ENCODE measurements at places on chromosomes 16 and 17. TPM values are rescaled to one million over a fixed set of nuclear protein-coding genes. Genes with fewer than 3 reads are reported as not detected.

- no peak for DNase-seq
These were observed 354.9 kb upstream of the ASIC2 start for GRCh38 chr17:33647956-33648355.

GRCh38 chr16:24234737-24235136 is 21.4 kb upstream of the CACNG3 start:
- DNase-seq: no peak

DNA sequence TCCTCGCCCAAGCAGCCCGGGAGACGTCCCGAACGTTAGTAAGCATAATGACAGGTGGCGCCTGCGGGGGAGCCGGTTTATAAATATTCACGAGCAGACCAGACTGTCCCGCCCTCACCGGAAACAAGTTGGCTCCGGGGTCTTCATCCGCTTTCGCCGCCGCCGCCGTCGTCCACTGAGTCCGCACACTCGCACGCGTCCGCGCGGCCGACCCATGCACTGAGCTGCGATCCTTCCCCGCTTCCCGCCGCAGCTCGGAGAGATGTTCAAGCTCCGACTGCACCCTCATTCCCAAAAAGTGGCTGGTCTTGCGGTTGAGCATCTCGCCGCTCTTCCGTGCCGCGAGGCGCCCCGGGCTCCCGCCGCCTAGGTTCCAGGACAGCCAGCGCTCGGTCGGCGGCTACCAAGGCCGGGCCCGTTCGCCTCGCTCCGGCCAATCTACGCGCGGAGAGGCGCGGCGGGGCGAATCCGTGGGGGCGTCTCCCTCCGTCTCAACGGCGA is 385 bp downstream of the CFAP119 start:
- DNase-seq: no peak

The ARHGAP23 gene
- polyA plus RNA-seq: 25.1 TPM

- DNase-seq: no peak
These were observed 644 bp upstream of the ARL2BP start for GRCh38 chr16:57244463-57244766.

GRCh38 chr17:75825748-75826370 is 18.3 kb downstream of the UNC13D start:
- DNase-seq: no peak

DNA sequence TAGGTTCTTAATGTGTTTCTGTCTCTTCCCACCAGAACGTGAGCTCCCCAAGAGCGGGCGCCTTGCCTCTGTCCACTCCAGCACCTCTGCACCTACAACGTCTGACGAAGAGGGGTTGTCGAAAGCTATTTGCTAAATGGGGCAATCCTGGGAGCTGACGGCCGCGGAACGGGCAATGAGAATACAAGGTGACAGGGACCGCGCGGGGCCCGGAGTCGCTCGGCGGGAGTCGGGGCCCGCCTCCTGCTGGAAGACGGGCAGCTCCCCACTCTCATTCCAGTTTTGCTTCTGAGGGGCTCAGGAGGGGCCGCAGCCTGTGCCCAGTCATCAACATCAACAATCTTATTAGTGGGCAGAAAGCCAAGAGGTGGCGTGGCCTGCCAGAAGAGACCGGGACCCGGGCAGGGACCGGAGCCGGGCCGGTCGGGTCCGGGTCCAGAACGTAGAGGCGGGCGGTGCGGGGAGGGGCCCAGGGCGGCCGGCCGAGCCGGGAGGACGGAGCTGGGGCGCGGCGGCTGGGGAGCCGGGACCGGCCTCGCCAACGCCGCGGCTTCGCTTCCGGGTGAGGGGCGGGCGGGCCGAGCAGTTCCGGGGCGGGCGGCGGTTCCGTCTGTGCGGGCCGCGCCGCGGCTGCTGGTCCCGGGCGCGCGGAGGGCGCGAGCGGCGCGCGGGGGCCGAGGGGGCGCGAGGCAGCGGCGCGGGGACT is at the start of gene MOSMO:
MOSMO (plus strand) TSS at position 603 of the 706 bp plus-strand sequence. CDS start 191 bp downstream, outside the sequence.
- no peak for DNase-seq

- DNase-seq: no peak
These were observed 4.8 kb downstream of the CDR2L start for GRCh38 chr17:74992223-74992622.

- no peak for DNase-seq
These were observed 1.8 kb downstream of the SYNGR3 start for GRCh38 chr16:1991588-1991947.

The MPHOSPH6 gene
- 17.9 TPM for polyA plus RNA-seq

- peak; percentile 68 for DNase-seq
These were observed 24.2 kb downstream of the FAM20A start for GRCh38 chr17:68576811-68577496.

The GRAPL gene
- 3.1 TPM for polyA plus RNA-seq

DNA sequence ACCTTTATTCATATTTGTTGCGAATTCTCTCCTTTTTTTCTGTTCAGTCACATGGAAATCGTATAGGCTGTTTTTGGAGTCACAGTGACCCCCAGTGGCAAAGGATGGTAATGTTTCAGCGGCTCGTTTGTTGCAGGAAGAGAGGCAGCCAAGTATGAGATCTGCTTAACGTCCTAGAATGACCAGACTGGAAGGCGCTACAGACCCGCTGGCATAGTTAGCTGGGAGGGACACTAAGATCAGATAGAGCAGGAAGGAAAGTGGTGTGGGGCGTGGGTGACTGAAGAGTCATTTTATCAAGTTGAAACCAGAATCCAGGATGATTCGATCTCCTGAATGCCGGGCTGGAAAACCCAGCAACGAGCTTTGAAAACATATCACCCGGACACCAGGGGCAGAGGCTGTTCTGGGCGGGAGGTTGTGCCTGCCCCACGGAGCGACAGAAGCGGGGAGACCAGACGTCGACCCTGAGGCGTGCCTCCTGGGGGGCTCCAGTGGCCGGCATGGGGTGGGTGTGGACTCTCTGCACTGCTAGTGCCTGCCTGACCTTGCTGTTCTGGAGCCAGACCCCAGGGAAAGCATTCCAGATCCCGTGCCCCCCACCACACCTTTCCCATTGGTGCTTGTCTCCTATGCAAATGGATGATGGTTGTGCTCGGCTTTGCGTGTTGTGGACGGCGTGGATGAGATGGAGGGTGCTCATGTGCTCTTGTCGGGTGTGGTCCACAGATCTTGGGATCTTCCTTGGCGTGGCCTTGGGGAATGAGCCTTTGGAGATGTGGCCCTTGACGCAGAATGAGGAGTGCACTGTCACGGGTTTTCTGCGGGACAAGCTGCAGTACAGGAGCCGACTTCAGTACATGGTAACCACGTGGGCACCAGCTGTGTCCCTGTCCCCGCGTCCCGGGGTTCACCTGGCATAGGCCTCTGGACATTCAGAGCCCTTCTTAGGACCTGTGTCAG is 7.7 kb downstream of the IL34 start:
- peak; percentile 69 for DNase-seq

GRCh38 chr16:606656-607307 is 16.9 kb downstream of the RAB40C start:
- DNase-seq: no peak

- DNase-seq: no peak
These were observed 100.7 kb upstream of the CHMP6 start for GRCh38 chr17:80890921-80891396.

DNA sequence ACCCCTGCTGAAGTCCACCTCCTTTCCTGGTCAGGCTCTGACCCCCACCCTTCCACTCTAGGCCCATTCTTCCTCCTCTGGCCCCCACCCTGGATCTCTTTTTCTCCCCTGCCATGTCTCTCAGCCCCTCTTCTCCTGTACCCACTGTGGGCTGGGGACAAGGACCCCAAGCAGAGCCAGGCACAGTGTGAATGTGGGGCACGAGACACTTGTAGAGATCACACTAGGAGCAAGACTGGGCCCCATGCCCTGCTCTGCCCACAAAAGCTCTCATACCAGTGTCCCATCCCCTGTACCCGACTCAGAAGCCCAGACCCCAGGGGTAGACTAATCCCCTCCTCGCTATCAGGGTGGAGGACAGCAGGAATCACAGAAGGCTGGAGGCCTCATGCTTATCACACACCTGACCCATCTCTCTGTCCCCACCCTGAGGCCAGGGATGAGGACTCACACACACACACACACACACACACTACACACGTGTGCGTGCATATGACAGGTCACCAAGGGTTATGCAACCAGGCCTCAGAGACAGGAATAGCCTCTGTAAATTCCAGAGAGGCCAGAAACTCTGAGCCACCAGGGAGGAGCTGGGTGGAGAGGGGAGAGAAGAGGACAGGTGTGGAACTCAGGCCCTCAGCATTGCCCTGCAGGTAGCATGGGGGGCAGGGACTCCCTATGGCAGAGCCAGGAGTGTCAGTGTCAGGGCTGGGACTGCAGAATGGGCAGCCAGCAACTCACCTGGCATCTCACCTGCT is 21.1 kb downstream of the ARHGAP27 start:
- DNase-seq: no peak

- no peak for DNase-seq
These were observed 211.2 kb downstream of the RBFOX3 start for GRCh38 chr17:79399610-79400144.

DNA sequence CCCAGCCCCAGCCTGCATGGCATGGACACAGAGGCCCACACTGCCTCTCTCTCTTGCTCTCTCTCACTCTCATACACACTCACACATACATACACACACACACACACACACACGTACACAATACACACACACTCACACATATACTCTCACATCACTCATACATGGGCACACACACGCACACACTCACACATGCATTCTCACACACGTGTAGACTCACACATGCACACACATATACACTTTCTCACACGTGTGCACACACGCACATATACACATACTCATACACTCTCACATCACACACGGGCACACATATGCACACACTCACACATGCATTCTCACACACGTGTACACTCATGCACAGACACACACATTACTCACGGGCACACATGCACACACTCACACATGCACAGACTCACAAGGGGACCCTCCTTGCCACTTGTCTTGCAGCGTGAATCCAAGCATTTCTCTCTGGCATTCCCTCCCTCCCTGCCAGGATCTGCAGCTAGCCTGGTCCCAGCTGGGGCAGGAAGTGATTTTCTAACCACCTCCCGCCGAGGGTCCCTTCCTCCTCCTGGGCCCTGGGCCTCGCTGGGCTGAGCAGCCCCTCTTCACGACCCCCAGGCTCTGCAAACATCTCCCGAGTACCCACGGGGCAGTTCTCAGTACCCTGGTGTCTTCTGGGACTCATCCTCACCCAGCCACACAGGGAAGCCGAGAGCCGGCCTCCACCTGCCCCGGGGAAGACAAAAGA is 37.5 kb downstream of the IL21R start:
- DNase-seq: no peak

Measured in forelimb muscle (tissue), 1 donor.